ENCODE measurements at places on chromosomes 3 and 15. TPM values are rescaled to one million over a fixed set of nuclear protein-coding genes. Genes with fewer than 3 reads are reported as not detected.
A peak's percentile ranks its signal among the peaks of the same experiment; 100 is the strongest.

GRCh38 chr3:149509526-149509925 lies 35.0 kb downstream of the TM4SF4 start:
- H3K4me1 ChIP-seq: peaks cover 3% of the 10 kb centered on the region
- H3K36me3 ChIP-seq: no peaks in the 10 kb centered on the region
- H3K27ac ChIP-seq: peak overlapping the region; percentile 80
- H3K4me3 ChIP-seq: no peak overlapping the region

- peaks cover 15% of the 10 kb centered on the region for H3K36me3 ChIP-seq
- no peaks in the 10 kb centered on the region for H3K4me1 ChIP-seq
- H3K27ac ChIP-seq: peak overlapping the region; percentile 81
- no peaks in the 10 kb centered on the region for H3K27me3 ChIP-seq
Observed at GRCh38 chr15:90064911-90065681, 37.2 kb downstream of the IDH2 start.

GRCh38 chr3:108629974-108630373 lies 40.5 kb downstream of the DZIP3 start:
- DNase-seq: no peak
- H3K36me3 ChIP-seq: peaks cover 5% of the 10 kb centered on the region
- H3K4me1 ChIP-seq: no peaks in the 10 kb centered on the region
- H3K27me3 ChIP-seq: no peaks in the 10 kb centered on the region
- no peak overlapping the region for H3K27ac ChIP-seq
- H3K4me3 ChIP-seq: no peak overlapping the region

DNA sequence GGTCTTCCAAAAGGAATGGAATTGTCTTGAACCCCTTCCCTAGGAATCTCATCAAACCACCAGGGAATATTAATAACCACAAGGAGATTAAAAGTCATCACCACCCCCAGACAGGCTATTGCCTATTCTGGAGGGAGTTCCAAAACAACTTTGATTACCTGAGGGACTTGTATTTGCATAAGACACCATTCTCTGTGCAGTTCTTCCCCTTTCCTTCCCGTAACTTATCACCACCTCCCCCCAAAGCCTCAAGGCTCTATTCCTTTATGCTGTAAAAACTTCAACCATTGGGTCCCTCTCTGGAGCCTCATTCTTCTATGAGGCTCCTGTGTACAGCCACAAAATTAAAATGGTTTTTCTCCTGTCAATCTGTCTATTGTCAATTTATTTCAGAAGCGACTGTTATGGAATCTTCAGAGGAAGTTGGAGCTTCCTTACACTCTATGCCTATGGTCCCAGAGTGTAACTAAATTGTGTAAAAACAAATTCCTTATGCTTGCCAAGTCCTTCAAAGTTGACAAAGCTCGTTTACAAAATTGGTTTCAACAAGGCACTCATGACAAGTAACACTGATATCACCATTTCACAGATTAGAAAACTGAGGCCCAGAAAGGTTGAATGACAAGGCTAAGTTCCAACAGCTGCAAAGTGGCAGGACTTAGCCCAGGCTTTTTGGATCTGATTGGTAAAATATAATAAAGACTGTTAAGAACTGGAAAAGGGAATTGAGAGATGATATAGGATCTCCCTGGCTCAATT lies 68.3 kb upstream of the HERC1 start:
- DNase-seq: no peak
- no peaks in the 10 kb centered on the region for H3K4me1 ChIP-seq
- no peak overlapping the region for H3K4me3 ChIP-seq
- H3K27ac ChIP-seq: no peak overlapping the region
- no peaks in the 10 kb centered on the region for H3K36me3 ChIP-seq

DNA sequence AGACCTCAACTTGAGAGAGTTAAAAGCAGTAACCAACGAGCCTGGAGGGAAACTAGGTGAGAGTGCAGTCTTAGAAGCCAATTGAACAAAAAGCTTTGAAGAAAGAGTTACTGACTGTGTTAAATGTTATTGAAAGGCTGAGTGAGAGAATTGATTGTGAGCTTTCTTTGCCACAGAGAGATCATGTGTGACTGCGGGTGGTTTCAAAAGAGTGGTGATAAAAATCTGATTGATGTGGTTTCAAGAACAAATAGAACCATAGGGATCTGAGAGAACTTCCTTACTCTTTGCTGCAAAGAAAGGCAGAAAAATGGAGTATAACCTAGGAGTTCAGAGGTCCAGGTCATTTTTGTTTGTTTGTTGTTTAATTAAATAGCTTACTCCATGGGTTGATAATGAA lies 759.9 kb upstream of the ALCAM start:
- no peaks in the 10 kb centered on the region for H3K4me1 ChIP-seq
- H3K36me3 ChIP-seq: no peaks in the 10 kb centered on the region
- no peak for DNase-seq
- H3K4me3 ChIP-seq: no peak overlapping the region
- H3K27me3 ChIP-seq: no peaks in the 10 kb centered on the region

DNA sequence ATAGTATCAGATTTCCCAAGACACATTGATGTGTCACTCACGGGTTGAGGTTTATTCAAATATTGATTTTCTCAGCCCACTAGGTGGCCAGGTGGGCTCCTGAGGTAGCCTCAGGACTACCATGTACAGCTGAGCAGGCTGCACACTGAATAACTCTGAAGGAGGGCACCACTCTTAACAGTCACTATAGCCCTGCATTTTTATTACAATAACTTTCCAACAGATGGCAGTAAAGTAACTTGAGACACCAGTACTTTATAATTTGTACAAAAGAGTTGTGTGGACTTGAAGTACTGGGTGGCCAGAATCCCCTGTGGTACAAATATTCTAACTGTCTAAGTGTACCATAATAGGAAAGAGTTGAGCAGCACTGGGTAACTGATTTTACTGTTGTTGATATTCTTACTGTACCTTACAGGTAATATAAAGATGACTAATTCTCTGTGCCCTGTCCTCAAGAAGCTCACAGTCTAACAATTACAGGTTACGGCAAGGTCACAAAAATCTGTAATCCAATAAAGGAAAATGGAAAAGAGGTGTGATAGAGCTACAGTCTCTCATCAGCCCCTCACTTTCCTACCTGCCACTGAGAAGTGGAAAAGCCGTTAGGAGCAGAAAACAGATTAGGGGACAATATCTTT lies 76.0 kb downstream of the ETFA start:
- H3K4me1 ChIP-seq: no peaks in the 10 kb centered on the region
- H3K36me3 ChIP-seq: peaks cover 11% of the 10 kb centered on the region
- DNase-seq: no peak
- H3K27me3 ChIP-seq: no peaks in the 10 kb centered on the region
- no peak overlapping the region for H3K4me3 ChIP-seq

- peak overlapping the region; percentile 42 for H3K4me3 ChIP-seq
- H3K27me3 ChIP-seq: no peaks in the 10 kb centered on the region
- DNase-seq: no peak
- H3K36me3 ChIP-seq: no peaks in the 10 kb centered on the region
- no peaks in the 10 kb centered on the region for H3K4me1 ChIP-seq
Observed at GRCh38 chr15:77568973-77569728, 63.6 kb downstream of the LINGO1 start.

DNA sequence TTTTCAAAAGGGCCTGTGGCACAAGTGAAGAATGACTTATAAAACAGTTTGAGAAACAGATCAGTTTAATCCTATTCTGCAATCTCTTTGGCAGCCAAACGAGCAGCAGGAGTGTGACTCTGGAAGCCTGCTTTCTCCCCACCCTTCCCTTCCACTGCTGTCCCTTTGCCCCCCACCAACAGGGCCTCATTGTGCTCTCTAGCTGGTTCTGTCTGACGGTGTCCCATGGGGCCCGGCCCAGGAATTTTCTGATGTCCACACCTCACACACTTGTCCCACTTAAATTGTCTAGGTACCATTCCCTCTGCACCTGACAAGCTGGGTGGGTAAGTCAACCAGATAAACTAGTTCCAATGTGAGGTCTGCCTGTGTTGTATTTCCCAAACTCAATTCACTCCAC lies 16.4 kb downstream of the SLCO2A1 start:
- H3K36me3 ChIP-seq: no peaks in the 10 kb centered on the region
- no peaks in the 10 kb centered on the region for H3K4me1 ChIP-seq
- H3K27ac ChIP-seq: no peak overlapping the region
- no peak for DNase-seq
- H3K4me3 ChIP-seq: no peak overlapping the region

- peak overlapping the region; percentile 62 for H3K27ac ChIP-seq
- no peak overlapping the region for H3K4me3 ChIP-seq
- H3K4me1 ChIP-seq: peaks cover 2% of the 10 kb centered on the region
- peaks cover 36% of the 10 kb centered on the region for H3K36me3 ChIP-seq
Observed at GRCh38 chr3:124467980-124468902, 262.0 kb upstream of the UMPS start.

GRCh38 chr3:10743366-10744097 lies 72.5 kb upstream of the SLC6A11 start:
- peaks cover 3% of the 10 kb centered on the region for H3K4me1 ChIP-seq
- DNase-seq: peak; percentile 50
- no peak overlapping the region for H3K4me3 ChIP-seq
- no peaks in the 10 kb centered on the region for H3K27me3 ChIP-seq
- no peak overlapping the region for H3K27ac ChIP-seq
- no peaks in the 10 kb centered on the region for H3K36me3 ChIP-seq

DNA sequence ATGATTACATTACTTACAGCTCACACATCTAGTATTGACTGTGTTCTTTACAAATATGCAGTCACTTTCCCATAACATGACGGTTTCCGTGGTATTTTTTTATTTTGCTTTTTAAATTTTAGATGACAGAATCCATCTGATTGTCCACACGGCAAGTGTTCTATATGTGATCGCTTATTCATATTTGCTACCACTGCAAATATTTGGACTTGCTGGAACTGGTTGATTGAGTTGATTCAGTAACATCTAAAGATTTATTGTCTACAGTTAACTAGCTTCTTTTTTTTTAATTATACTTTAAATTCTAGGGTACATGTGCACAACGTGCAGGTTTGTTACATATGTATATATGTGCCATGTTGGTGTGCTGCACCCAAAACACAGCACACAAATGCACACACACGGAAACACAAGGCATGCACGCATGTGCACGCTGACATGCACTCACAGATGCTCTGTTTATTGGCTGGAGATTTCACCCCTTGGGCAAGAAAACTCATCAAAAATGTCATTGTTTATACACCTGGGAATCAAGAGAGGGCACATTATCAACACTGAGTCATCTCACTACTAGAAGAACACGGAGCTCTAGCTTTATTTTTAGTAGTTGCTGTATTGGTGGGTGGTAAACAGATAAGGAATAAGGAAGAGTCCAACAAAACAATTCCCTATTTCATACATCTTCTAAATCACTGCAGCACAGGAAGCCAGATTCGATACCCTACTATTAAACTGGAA lies 16.4 kb downstream of the ARRDC4 start:
- H3K4me3 ChIP-seq: no peak overlapping the region

DNA sequence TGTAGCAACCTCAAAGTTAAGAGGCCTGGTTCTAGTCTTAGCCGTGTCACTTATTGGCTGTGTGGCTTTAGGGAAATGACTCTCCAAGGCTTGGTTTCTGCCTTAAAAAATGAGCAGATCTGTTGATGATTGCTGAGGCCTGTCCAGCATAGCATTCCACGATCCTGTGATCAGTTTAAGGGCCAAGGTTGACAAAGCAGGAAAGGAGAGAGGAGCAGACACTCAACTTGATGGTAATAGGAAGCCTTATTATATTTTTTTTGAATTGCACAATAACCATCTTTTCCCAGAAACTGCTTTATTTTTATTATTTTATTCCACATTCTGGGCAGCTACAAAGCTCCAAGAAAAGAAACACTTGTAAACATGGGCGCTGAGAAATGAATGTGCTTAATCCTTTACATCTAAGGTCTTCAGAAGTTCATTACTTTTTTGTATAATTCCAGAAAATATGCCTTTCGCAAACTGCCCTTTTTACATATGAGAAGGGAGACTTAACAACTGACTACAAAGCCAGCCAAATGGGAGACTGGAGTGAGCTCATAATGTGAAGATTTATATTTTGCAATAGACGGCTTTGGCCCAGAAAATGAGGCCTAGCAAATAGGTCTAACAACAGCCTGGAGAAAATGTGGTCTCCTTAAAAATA lies 241.0 kb downstream of the ATP8B4 start:
- H3K27me3 ChIP-seq: no peaks in the 10 kb centered on the region
- H3K4me3 ChIP-seq: no peak overlapping the region
- H3K27ac ChIP-seq: peak overlapping the region; percentile 90

DNA sequence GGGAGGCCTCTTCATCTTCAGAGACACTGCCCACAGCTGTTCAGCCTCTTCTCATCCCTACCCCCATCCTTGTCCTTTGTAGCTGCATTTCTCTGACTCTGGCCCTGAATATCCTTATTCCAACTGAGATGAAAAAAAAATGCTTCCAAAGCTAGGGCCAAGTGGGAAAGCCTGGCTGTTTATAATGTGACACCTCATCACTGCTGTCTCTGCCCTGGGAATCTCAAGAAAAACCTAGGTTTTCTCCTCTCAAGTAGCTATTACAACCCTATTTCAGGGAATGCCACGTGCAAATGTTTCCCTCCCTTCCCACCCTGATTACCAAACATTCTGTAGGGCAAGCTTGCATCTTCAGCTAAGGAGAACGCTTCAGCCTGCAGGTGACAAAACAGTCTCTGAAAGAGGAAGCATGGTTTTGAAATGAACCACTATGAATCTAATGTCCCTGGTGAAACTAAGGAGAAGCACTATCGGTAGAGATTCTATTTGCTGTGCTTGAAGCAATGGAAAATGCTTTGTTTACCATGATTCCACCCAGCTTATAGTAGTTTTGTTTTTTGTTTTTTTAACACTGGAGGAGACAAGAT lies 65.4 kb downstream of the USF3 start:
- H3K4me3 ChIP-seq: no peak overlapping the region
- no peaks in the 10 kb centered on the region for H3K27me3 ChIP-seq
- H3K27ac ChIP-seq: no peak overlapping the region
- no peak for DNase-seq
- H3K4me1 ChIP-seq: no peaks in the 10 kb centered on the region

DNA sequence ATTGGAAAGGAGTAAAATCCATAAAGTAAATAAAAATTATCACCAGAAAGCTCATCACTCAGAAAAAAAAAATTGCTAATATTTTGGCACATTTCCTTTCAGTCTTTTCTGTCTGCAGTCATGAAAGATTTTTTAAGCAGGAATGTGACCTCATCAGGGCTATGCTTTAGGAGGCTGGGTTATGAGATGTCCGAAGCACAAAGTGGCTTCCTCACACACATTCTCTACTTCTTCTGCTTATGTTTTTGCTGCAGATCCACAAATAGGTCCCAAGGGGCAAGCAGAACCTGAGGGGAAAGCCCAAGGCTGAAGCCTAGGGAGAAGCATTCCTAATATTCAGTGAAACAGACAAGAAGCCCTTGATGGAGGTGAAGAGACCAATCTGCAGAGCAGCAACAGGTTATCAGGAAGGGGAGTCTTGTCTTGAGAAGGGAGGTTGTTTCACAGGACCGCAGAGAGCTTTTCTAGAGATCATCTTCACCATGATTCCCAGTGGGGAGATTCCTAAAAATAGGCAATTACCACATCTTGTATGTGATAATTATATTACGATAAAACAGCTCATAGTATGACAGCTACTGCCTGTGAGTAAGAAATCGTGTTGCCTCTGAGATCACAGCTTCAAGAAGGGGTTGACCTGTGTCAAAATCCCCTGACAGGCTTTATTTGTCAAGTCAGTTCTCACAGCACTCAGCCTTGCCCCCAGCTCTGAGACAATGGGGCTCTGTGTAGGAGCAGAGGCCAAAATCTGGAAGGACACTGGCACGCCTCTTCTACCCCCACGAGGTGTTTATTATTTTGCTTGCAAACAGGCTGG lies 60.5 kb downstream of the IGF2BP2 start:
- H3K36me3 ChIP-seq: no peaks in the 10 kb centered on the region
- H3K4me1 ChIP-seq: peaks cover 2% of the 10 kb centered on the region
- no peaks in the 10 kb centered on the region for H3K27me3 ChIP-seq
- H3K27ac ChIP-seq: no peak overlapping the region

Gene SERINC4
- total RNA-seq: not detected

Gene TRPM1
- total RNA-seq: not detected

Gene GP5
- total RNA-seq: 0.11 TPM

Gene ATP10A
- total RNA-seq: 26.7 TPM

Gene SLC28A1
- total RNA-seq: not detected

Gene ROPN1
- not detected for total RNA-seq

Gene SAMMSON
- total RNA-seq: 2.2 TPM

Gene MYO5C
- 11.0 TPM for total RNA-seq
